HFFc6 (cell line): ENCODE measurements at places on chromosomes 3 and 15. TPM values are rescaled to one million over a fixed set of nuclear protein-coding genes. Genes with fewer than 3 reads are reported as not detected.

TM4SF4 gene
- 0.24 to 0.48 TPM (median 0.25 TPM) in 3 replicates for total RNA-seq

CCPG1 gene
- 33.6 to 42.1 TPM (median 38.5 TPM) in 3 replicates for total RNA-seq

COL6A5 gene
- not detected in 3 replicates for total RNA-seq

CCR4 gene
- not detected in 3 replicates for total RNA-seq

FBXO40 gene
- not detected in 3 replicates for total RNA-seq

RNF168 gene
- total RNA-seq: 11.8 to 15.6 TPM (median 14.6 TPM) in 3 replicates

LRTM1 gene
- total RNA-seq: not detected in 3 replicates

OXTR gene
- total RNA-seq: 658 to 899 TPM (median 660 TPM) in 3 replicates

CATSPER2 gene
- 0.38 to 0.81 TPM (median 0.67 TPM) in 3 replicates for total RNA-seq

WDR93 gene
- total RNA-seq: not detected in 2 replicates

LRRC31 gene
- total RNA-seq: not detected in 3 replicates

TM6SF1 gene
- total RNA-seq: 0.43 TPM in 1 of 3 replicates, not detected in the others

KY gene
- total RNA-seq: not detected in 3 replicates

TIGIT gene
- not detected in 3 replicates for total RNA-seq

ZSCAN29 gene
- total RNA-seq: 12.7 to 15.7 TPM (median 15.5 TPM) in 3 replicates

SPINT1 gene
- 0.24 to 0.33 TPM (median 0.28 TPM) in 3 replicates for total RNA-seq

PPP1R14D gene
- total RNA-seq: not detected in 2 replicates

KCNAB1 gene
- not detected in 2 replicates for total RNA-seq

PML gene
- 43.2 to 49.0 TPM (median 48.7 TPM) in 3 replicates for total RNA-seq

ZNF106 gene
- 54.0 to 63.6 TPM (median 56.6 TPM) in 3 replicates for total RNA-seq

CTDSPL gene
- 38.3 to 38.8 TPM (median 38.6 TPM) in 3 replicates for total RNA-seq

GRK7 gene
- not detected in 3 replicates for total RNA-seq

AHSG gene
- not detected in 3 replicates for total RNA-seq

XCR1 gene
- not detected in 3 replicates for total RNA-seq

PLA1A gene
- total RNA-seq: not detected in 3 replicates

RAB7A gene
- 336 and 355 TPM in 2 replicates for total RNA-seq

RTP1 gene
- total RNA-seq: not detected in 3 replicates

IL17RB gene
- not detected in 3 replicates for total RNA-seq

IQCF6 gene
- not detected in 3 replicates for total RNA-seq

TNK2 gene
- 29.6 to 41.3 TPM (median 36.4 TPM) in 3 replicates for total RNA-seq

SCN11A gene
- total RNA-seq: not detected in 3 replicates

ARHGEF26 gene
- 0.06 TPM in 1 of 3 replicates, not detected in the others for total RNA-seq

CCR1 gene
- total RNA-seq: not detected in 2 replicates

MB21D2 gene
- 18.3 to 20.9 TPM (median 20.8 TPM) in 3 replicates for total RNA-seq

ANKDD1A gene
- 0.85 to 1.9 TPM (median 1.3 TPM) in 3 replicates for total RNA-seq

MEIS2 gene
- total RNA-seq: 31.4 to 48.0 TPM (median 38.5 TPM) in 3 replicates

OR5H6 gene
- not detected in 3 replicates for total RNA-seq

IRAK2 gene
- 2.4 to 3.9 TPM (median 3.0 TPM) in 3 replicates for total RNA-seq

LRRC2 gene
- total RNA-seq: 0.34 to 0.64 TPM (median 0.40 TPM) in 3 replicates

BCL2A1 gene
- 0.27 TPM in 1 of 3 replicates, not detected in the others for total RNA-seq

PLS1 gene
- total RNA-seq: 0.64 to 2.0 TPM (median 1.2 TPM) in 3 replicates

ENTPD3 gene
- total RNA-seq: not detected in 2 replicates

RETNLB gene
- total RNA-seq: not detected in 3 replicates

AMT gene
- 0.78 to 1.5 TPM (median 1.3 TPM) in 3 replicates for total RNA-seq

GATA2 gene
- 74.9 to 90.6 TPM (median 87.3 TPM) in 3 replicates for total RNA-seq

FSTL1 gene
- total RNA-seq: 1,621 to 1,855 TPM (median 1,800 TPM) in 3 replicates

RUVBL1 gene
- total RNA-seq: 61.2 to 75.0 TPM (median 70.3 TPM) in 3 replicates

GJD2 gene
- total RNA-seq: not detected in 3 replicates

UBAP1L gene
- 0.48 to 0.88 TPM (median 0.85 TPM) in 3 replicates for total RNA-seq

ZMAT3 gene
- total RNA-seq: 72.9 to 93.8 TPM (median 81.1 TPM) in 3 replicates

CDC25A gene
- total RNA-seq: 5.7 to 11.9 TPM (median 9.3 TPM) in 3 replicates

DNAH12 gene
- 0.03 and 0.06 TPM in 2 replicates for total RNA-seq

SI gene
- total RNA-seq: not detected in 3 replicates

ANKRD63 gene
- not detected in 3 replicates for total RNA-seq

OCA2 gene
- not detected in 2 replicates for total RNA-seq

ERICH6 gene
- 0.18 TPM in 1 of 2 replicates, not detected in the other for total RNA-seq

TGM4 gene
- not detected in 3 replicates for total RNA-seq

ZNF502 gene
- 0.08 and 0.88 TPM in 2 replicates for total RNA-seq

RBM5 gene
- 71.6 to 82.5 TPM (median 76.6 TPM) in 3 replicates for total RNA-seq

MYL3 gene
- 0.31 TPM in 1 of 3 replicates, not detected in the others for total RNA-seq
